ENCODE measurements at places on chromosomes 11 and 22.

GRCh38 chr11:102749101-102749722 lies 24.5 kb upstream of the MMP8 start:
- no peak for DNase-seq

GRCh38 chr22:25656724-25657123 lies 85.3 kb upstream of the MYO18B start:
- DNase-seq, result no peak

- no peak for DNase-seq
Measured at GRCh38 chr22:40392618-40393017, 22.2 kb downstream of the SGSM3 start.

DNA sequence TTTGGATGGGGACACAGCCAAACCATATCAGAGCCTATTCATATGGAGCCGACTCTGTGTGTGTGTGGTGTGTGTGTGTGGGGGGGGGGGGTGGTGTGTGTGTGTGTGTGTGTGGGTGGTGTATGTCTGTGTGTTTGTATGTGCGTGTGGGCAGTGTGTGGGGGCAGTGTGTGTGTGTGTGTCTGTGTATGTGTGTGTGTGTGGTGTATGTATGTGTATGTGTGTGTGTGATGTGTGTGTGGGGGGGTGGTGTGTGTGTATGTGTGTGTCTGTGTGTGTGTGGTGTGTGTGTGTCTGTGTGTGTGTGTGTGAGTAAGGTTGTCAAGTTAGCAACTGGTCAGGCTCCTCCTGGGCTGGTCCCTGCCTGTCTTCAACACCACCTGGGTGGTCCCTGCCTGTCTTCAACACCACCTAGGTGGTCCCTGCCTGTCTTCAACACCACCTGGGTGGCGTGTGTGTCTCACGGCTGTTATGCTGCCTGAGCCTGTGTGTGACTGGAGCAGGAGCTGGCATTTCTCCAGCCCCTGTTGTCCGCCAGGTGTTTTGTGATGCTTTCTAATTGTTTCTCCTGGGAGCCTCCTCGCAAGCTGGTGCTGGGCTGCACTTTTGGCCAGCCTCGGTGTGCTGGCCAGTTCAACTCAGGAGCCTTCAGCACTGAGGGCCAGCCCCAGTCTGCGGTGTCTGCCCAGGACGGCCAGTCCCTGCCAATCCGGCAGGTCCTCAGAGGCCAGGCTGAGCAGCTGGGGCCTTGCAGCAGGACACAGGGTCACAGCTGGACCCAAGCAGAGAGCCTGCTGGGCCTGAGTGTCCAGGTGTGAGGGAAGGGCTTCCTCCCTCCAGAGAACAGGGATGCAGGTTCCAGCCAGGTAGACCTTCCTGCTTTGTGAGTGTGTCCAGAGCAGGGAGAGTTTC lies 21.5 kb upstream of the PVALB start:
- DNase-seq, result no peak

DNA sequence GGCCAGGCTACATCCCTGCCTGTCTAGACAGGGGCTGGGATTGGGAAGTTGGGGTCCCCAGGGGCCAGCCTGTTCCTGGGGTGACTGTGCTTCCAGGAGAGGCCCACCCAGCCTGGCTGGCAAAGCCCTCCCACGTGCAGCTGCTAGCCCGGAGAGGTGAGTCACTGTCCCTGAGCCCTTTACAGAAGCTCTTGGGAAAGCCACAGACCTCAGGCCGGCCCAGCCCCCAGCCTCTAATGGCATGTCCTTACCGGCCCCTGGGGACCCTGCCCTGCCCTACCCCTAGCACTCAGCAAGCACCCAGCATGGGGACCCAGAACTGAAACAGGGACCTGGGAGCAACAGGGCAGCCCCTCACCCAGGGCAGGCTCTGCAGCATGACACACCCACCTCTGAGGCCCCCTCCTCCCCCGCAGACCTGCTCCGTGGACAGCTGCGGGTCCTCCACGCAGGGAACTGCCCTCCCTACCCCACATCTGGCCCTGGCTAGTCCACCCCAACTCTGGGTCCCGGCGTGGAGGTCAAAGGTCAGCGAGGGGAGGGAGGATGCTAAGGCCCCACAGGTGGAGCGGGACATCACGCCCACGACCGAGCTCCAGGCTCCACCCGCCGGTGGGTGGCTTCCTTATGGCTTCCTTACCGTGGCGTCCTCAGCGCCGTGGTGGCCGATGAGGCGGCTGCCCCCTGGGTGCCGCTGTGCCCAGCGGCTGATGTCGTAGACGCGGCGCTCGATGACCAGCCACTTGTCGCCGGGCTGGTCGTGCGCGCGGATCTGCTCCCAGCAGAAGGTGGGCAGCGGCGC lies 615 bp downstream of the FADS3 start:
- no peak for DNase-seq

DNA sequence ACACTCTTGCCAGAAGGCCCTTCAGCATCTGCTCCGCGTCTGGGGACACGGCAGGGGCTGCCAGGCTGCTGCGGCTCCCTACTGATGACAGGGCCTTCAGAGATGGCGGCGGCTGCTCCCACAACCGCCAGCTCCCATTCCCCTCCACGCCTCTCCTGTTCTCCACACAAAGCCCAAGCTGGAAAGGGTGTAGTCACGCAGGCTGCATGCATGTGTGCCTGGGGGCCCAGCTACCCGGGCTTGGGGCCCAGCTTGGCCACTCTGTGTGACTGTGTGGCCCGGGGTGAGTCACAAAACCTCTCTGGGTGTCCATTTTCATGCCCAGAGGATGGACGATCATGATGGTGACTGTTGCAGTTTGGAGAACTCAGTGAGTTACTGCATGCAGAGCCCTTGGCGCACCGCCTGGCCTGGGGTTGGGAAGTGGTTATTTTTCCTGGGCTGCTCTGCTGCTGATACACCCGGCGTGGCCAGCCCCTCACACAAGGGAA lies 31.7 kb upstream of the PARVB start:
- no peak for DNase-seq

DNA sequence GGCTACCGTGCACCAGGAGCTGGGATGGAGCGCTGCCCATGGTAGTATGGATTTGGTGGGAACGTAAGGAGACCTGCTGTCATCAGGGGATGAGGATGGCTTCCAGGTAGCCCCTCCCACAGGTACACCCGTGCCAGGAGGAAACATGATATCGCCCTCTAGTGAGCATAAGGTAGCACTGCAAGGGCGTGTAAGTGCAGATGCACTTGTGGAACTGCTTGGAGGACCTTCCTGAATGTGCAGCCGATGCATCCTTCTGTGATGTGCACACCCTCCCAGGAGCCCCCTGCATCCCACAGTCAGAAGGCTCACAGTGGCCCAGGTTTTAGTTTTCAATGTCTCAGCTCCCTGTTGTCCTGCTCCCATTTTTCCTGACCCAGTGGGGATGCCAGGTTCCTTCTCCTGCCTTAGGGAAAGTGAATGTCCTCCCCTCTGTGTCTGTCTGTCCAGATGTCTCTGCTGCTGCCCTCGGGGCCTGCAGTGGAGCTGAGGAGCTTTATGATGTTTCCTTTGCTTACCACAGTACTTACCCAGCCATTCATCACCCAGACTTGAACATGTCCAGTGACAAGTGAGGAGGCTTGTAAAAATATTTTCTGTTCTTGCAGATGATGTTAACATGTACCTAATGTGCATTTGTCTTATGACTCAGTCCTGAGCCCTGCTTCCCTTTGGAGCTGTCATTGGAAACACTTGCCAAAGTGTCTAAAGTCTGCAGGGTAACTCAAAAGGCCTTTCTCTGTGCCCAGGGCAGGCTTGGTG lies 49.2 kb downstream of the DBX1 start:
- peak; percentile 76 for DNase-seq

- DNase-seq, result no peak
Measured at GRCh38 chr11:64472593-64473455, 113.9 kb downstream of the RPS6KA4 start.

GRCh38 chr11:20125927-20126326 lies 34.3 kb downstream of the DBX1 start:
- DNase-seq, result no peak

GRCh38 chr11:120332822-120333716 lies 3.1 kb upstream of the ARHGEF12 start:
- no peak for DNase-seq

GRCh38 chr11:122517403-122518379 lies 137.8 kb upstream of the UBASH3B start:
- DNase-seq, result no peak

DNA sequence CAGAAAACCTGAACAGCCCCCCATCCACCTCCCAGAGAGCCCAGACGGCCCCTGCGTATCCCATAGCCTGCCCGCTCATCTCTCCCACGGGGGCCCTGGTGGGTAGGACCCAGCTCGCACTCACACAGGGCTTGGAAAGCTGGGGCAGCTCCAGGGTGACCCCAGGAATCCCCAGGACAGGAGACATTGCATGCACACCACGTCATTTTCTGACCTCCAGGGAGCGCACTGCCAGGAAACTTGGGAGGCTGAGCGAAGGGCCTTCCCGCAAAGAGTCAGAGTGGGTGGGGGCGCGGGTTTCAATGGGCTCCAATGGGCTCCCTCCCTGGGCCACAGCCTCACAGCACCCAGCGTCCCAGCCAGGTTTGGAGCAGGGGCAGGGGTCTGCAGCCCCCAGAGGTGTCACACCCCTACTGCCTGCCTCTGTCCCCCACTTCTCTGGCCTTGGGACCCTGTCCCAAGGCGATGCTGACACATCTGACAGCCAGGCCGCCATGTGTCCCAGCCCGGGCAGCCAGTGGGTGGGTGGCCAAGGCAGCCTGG lies 8.2 kb upstream of the SYT8 start:
- peak; percentile 54 for DNase-seq

DNA sequence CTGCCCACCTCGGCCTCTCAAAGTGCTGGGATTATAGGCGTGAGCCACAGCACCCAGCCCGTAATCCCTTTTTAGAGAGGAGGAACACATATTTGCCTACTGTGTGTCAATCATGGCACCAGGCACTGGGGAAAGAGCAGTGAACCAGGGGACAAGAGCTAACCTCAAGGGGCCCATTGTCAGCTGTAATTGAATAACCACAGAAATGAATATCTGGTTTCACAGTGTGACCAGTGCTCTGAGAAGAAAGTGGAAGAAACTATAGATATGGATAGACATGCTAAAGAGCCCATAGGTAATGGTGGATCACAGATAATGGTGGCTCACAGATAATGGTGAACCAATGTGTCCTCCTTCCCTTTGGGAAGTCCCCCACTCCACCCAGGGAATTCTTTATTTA lies 8.6 kb upstream of the KCTD14 start:
- DNase-seq, result peak; percentile 28

DNA sequence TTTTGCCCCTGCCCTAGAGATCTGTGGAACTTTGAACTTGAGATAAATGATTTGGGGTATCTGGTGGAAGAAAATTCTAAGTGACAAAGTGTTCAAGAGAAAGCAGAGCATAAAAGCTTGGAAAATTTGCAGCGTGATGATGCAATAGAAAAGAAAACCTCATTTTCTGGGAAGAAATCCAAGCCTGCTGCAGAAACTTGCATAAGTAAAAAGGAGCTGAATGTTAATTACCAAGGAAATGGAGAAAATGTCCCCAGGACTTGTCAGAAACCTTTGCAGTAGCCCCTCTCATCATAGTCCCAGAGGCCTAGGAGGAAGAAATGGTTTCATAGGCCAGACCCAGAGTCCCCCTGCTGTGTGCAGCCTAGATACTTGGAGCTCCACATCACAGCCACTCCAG lies 686.9 kb downstream of the FAM181B start:
- no peak for DNase-seq

- DNase-seq, result no peak
Measured at GRCh38 chr11:3123761-3124733, 41.1 kb downstream of the OSBPL5 start.

- no peak for DNase-seq
Measured at GRCh38 chr11:12050470-12051286, 42.3 kb upstream of the DKK3 start.

DNA sequence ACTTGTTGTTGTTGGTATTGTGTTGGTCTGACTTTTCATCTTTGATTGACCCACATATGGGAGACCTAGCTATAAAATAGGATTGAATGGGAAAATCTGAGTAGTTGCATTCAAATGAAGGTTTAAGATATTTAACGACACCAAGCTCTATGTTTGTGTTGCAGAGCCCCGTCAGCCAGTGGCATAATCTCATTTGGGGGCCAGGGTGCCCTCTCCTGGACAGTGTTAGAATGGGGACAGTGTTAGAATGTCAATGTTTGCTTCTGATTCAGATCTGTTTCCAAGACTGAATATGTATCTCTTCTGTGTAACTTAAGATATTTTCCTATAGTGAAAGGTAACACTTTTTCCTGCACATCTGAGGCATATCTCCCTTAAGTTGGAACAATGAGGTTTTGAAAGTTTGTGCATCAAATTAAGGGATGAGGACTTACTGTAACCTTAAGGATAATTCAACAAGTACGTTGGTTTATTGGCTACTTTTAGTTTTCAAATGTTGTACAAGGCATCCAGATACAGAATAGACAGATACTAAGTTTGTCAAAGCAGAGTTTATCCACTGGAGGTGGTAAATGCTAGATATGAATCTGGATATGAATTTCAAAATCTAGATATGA lies 5.3 kb upstream of the OR52M1 start:
- peak; percentile 59 for DNase-seq

GRCh38 chr22:30755759-30756124 lies 61.1 kb downstream of the OSBP2 start:
- no peak for DNase-seq

GRCh38 chr11:117458275-117459122 lies 130.8 kb downstream of the CEP164 start:
- no peak for DNase-seq

DNA sequence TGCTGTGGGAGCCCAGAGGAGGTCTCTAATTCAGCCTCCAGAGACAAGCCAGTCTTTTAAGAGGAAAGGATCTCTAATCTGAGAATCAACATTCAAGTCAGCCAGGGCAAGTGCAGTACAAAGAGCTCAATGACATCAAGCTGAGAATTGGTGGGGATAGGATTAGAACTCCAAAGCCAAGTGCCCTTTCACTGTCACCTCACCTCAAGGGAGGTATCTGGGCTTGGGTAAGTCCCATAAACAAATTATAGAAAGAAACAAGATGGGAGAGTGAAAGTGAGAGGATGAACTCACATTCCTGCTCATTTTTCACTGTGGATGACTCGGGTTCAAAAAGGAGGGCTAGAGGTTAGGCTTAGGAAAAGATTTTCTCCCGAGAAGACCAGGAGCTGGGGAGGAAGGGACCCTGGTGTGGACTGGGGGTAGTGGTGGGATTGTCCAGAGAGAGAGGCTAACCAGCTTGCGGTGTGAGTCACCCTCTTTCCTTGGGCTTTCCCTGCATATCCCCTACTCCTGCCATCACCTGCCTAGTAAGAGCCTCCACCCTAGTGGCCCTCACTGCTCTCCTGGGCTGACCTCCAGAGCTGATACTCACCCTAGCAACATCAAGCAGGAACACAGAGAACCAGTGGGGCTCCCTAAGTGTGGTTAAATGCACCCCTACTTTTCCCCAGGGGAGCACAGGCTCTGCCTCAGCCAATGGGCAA lies 70.4 kb downstream of the RRM1 start:
- no peak for DNase-seq

GRCh38 chr11:33379947-33380346 lies 122.8 kb downstream of the HIPK3 start:
- DNase-seq, result no peak

GRCh38 chr22:41681616-41682015 lies 7.1 kb downstream of the SNU13 start:
- peak; percentile 16 for DNase-seq

DNA sequence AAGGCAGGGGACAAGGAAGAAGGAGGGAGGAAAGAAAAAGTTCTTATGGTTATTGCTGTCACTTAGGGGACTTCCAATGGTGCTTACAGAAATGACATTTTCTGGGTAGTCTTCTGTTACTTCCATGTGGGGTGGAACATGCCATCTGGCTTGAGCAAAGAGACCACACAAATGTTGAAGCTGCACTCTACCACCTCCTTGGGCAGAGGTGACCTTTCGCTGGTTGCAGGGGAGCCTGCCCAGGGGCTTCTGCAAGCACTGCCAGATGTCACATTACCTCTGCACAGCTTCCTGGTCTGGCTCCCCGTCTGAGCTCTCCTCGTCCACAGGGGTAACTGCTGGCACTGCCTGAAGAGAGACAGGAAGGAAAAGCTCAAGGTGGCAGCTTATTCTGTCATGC lies 32.6 kb upstream of the APOA1 start:
- DNase-seq, result no peak
